ENCODE measurements at places on chromosomes 4 and X. TPM values are rescaled to one million over a fixed set of nuclear protein-coding genes. Genes with fewer than 3 reads are reported as not detected.
A peak's percentile ranks its signal among the peaks of the same experiment; 100 is the strongest.

GRCh38 chr4:173436771-173437265 is 37.9 kb upstream of the SCRG1 start:
- no peak for DNase-seq

- no peak for DNase-seq
These were observed 37.4 kb upstream of the DHRSX start for GRCh38 chrX:2538031-2538757.

- no peak for DNase-seq
These were observed 181.7 kb downstream of the FRMPD4 start for GRCh38 chrX:12319992-12320391.

DNA sequence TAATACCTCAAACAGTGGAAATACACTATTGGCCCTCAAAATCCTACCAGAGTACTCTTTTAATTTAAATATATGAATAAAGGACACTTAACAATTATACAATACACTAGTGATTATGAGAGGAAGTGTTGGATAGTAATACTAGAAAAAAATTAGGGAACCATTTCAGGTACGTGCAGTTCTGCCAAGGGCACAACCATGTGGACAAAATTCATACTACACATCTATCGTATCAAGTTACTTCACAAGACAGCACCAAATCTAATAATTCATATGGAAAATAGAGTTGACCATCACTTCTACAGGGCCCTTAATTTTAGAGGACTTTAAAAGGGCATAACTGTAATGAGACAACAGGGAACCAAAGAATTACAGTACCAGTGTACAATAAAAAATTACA is 69.2 kb upstream of the ZCCHC13 start:
- no peak for DNase-seq

- no peak for DNase-seq
These were observed 26.9 kb upstream of the GJB1 start for GRCh38 chrX:71195964-71196649.

DNA sequence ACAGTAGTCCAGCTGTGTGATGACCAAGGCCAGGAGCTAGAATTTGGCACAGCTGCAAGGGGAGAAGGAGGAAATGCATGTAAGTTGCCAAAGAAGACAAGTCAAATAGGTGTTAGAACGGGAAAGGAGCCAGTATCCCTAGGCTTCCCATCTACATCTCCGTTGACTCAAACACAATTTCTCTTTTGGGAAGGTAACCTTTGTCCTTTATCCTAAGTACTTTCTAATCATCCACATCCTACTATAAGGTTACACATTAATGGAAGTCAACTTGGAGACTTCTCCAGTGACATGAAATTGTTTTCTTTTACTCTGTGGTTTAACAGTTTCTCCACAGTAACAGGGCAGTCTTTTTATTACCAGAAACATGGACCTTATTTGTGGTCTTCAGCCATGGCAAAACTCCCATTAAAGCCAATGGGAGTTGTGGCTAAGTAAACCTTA is 620.0 kb downstream of the ANKRD50 start:
- no peak for DNase-seq

GRCh38 chr4:48315728-48316630 is 25.4 kb upstream of the SLAIN2 start:
- DNase-seq, result peak; percentile 73

DNA sequence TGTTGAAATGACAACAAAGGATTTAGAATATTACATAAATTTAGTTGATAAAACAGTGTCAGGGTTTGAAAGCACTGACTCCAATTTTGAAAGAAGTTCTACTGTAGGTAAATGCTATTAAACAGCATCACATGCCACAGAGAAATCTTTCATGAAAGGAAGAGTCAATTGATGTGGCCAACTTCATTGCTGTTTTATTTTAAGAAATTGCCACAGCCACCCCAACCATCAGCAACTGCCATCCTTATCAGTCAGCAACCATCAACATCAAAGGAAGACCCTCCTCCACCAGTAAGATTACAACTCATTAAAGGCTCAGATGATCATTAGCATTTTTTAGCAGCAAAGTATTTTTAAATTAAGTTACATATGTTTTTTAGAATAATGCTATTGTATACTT is 54.6 kb upstream of the RAB9B start:
- no peak for DNase-seq

DNA sequence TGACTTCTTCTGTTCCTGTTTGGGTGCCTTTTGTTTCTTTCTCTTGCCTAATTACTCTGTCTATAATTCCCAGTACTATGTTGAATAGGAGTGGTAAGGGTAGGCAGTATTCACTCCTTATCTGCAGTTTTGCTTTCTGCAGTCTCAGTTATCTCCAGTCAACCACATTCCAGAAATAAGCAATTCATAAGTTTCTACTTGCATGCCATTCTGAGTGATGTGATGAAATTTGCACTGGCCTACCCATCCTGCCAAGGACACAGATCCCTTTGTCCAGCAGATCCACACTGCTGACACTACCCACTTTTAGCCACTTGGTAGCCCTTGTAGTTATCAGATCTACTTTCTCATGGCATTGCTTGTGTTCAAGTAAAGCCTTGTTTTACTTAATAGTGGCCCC is 971.6 kb upstream of the INTU start:
- DNase-seq, result peak; percentile 28

DNA sequence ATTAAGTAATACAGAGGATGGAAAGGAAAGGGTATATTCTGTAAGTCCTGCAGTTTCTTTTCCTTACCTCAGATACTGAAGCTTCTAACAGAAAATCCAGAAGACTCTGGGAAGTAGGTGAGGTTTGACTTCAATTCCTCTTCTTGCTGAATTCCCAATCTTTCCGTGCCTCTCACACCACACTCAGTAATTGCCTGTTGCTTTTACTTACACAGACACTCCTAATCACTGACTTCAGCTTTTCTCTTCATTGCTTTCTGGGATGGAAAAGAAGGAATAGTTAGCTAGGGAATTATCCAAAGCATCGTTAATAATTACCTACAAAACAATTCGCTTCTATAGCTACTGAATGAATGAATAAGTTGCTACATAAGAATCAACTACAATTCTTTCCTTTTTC is 163.6 kb downstream of the FBXO8 start:
- no peak for DNase-seq

- no peak for DNase-seq
These were observed 171.0 kb upstream of the PPP1R2C start for GRCh38 chrX:42948723-42949657.

GRCh38 chrX:41895826-41896225 is 27.5 kb downstream of the CASK start:
- DNase-seq, result peak; percentile 14

- DNase-seq, result peak; percentile 63
These were observed 399.3 kb downstream of the GPM6A start for GRCh38 chr4:175412746-175413145.

GRCh38 chr4:110042545-110043517 is 130.1 kb downstream of the EGF start:
- no peak for DNase-seq

GRCh38 chrX:144616317-144616716 is 631.0 kb upstream of the SPANXN1 start:
- DNase-seq, result no peak

- DNase-seq, result peak; percentile 75
These were observed 127.3 kb upstream of the FAT4 start for GRCh38 chr4:125187226-125188176.

Gene GPC4
- 0.54 TPM for total RNA-seq

Gene DCX
- total RNA-seq, result not detected

Gene TMEM271
- total RNA-seq, result not detected

Gene PCDH7
- 44.1 TPM for total RNA-seq

Gene ZNF674
- total RNA-seq, result 6.4 TPM

Gene INTU
- 12.5 TPM for total RNA-seq

Gene SUPT20HL1
- total RNA-seq, result not detected

Measured in IMR-90 (cell line).